ENCODE measurements at places on chromosomes 2 and 18.

DNA sequence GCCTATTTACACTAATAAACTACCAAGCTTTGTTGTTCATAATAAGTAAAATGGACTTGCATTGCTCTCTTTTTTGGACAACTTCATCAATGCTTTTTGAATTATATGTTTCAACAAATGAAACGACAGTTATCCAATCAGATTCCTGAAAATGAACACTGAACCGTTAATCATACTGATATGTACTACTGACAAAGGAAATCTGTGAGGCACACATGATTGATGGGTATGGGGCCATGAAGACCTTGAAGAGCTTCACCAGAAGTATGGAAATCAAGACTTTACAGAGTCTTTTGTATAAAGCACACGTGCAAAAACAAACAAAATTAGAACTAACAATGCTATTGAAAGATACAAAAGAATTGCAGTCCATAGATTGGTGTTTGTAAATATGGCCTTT, 51.2 kb downstream of the HNMT start:
- no peak for DNase-seq

DNA sequence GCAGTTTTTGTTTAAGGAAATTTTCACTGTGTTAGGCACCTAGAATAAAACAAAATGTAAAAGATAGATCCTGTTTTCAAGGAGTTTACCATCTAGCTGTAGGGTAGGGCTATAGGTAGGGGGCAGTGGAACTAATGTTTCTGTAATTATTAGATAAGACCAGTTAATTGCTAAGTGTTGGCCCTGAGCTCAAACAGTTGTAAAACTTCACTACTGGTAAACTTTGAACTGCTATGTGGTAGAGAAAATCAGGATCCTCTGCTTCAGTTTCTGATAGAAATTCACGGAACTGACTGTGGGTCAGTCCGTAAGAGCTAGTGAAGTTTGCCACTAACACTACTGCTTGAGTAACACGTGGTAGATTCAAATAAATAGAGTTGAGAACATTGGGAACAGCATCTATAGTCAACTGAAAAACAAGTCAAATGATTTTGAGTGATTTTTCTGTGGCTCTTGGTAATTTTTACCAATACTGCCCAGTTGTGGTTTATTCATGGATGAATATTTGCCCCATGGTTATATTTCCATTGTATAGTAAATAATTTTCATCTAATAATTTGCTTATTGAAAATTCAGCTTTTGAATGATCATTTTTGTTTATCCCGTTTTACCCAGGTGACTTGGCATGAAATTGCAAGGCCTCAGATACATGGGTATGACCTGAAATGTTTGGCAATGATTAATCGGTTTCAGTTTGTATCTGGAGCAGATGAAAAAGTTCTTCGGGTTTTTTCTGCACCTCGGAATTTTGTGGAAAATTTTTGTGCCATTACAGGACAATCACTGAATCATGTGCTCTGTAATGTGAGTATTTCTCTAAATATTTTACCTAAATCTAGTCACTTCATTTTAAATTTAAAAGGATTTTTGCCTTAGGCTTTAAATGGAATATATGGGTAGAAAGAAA, 26.4 kb downstream of the ELP2 start:
- no peak for DNase-seq

- DNase-seq, result no peak
Observed at GRCh38 chr2:164024396-164024795, 288.6 kb upstream of the FIGN start.

DNA sequence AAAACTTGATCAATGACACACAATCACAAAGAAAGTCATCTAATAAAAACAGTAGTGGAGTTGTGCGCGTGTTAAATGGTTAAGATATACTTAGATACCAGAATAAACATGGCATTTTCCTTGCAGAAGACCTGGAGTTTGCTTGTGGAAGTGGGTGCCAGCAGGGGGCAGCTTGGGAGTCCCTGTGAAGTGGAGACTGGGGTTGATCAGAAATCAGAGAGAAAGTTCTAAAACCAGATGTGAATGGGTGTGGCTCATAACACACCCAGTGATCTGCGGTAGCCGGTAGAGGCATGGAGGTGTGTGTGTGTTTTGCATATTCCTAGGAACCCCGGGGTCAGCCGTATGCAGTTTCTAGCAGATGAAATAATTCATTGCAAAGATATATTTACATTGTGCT, 300.1 kb upstream of the TRIB2 start:
- DNase-seq, result no peak

DNA sequence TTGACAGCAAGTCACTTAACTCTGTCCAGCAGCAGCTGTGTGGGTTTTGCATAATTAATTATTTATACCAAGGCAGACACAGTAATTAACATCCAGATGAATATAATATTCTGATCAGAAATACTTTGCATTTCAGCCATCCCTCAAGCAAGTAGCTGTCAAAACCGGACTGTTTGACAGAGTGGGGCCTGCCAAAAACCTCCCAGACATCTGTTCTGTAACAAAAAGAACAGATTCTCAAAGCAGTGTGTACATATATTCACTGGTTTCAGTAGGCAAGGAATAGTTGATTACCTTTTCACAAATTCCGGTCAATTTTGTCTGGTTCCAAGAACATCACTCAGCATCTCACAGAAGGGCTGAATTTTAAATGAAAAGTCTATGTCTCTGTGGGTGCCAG, 291.6 kb downstream of the CMPK2 start:
- no peak for DNase-seq

GRCh38 chr2:201257381-201257955, 2.9 kb upstream of the CASP8 start:
- DNase-seq, result no peak

GRCh38 chr2:144354953-144355352, 165.0 kb downstream of the ZEB2 start:
- no peak for DNase-seq

DNA sequence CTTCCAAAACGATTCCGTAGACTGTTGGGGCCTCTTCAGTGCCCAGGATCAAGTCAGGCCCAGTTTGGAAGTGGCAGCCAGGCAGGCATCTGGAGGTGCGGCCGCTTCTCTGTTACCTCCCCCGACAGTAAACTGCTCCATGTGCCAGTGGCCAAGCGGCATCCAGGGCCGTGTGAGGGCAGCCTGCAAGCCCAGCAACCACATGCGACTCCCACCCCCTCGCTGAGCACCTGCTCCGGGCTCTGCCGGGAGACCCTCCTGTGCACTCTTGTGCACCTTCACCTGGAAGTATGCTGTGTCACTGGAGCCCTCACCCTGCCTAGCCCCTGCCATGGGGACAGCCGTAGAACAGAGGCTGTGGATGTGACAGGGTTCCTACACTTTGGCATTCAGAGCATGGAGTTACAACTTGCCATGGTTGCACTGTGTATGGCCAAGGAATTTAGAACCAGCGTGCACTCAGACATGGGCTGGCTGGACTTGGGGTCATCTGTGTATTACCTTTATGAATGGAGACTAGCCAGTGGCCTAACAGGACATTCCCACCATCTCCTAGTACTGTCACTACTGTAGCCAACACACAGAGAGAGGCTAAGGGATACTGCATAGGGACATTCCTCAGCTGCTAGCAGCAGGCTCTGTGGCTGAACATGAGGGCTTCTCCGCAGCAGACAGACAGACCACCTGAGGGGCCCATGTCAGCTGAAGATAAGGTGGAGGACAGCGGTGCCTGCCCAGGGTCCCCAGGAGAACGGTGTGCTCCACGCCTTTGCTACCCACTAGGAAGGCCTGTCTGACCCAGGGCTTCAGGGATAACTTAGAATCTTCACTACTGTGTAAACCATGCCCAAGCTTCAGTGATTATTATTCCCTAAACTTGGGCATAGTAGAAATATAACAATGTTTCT, 25.0 kb upstream of the FAHD2A start:
- no peak for DNase-seq

DNA sequence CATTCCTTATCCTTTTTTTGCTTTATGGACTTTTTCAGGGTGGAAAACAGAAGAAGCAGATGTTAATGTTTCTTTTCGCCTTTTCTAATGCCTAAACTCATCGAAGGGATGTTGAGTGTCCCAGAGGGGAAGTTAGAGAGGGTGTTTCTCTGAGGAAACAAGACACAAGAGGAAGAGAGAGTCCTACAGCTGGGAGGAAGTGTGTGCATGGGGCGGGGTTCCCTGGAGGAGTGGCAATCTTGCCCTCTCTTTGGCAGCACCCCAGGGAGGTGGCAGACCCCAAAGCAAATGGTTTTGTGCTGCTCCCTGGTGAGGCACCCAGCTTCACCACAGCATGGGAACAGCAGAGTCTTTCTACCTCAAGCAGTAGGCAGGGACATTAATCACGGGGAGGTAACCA, 377.6 kb downstream of the RND3 start:
- no peak for DNase-seq

DNA sequence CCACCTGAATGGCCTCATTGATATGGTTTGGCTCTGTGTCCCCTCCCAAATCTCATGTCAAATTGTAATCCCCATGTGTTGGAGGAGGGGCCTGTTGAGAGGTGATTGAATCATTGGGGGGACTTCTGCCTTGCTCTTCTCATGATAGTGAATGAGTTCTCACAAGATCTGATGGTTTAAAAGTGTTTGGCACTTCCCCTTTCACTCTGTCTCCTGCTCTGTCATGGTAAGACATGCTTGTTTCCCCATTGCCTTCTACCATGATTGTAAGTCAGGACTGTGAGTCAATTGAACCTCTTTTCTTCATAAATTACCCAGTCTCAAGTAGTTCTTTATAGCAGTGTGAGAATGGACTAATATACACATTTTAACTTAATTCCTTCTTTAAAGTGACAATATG, 146.8 kb upstream of the KCNJ3 start:
- DNase-seq, result no peak

GRCh38 chr2:69242651-69243051, 144.4 kb downstream of the GFPT1 start:
- no peak for DNase-seq

- no peak for DNase-seq
Observed at GRCh38 chr2:231161252-231161839, 36.5 kb upstream of the HTR2B start.

DNA sequence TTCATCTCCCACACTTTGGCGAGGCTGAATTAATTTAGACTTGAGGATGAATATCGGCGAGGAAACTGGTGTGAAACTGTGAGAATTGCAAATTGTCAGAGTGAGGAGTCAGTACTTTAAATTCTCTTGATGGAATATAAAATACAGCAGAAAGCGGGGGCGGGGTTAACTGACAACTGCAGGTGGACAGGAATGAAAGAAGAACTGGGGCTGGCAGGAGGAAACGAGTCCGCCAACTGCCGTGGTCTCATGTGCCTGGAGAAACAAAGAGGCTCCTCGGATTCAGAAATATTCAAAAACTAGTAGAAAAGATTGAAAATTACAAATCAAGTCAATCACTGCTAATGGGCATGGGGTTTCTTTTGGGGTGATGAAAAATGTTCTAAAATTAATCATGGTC, 44.3 kb downstream of the MOGAT1 start:
- no peak for DNase-seq

GRCh38 chr2:138009622-138010021, 45.3 kb downstream of the HNMT start:
- DNase-seq, result no peak

DNA sequence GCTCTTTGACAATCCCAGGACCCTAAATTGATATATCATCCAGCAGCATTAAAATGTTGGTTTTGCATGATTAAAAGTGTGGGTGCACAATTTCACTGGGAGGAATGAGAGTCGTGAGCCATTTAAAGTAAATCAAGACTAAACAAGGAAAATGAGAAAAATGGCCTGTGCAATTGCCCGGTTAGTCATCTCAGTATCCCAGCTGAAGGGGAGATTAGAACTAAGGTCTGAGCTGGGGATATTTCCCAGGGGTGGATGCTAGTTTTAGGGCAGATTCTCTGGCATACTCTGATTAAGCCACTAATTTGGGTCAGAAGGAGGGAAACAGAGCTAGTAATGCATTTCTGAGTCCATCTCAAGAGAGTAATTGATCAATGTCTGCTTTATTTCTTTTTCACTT, 177.2 kb downstream of the EN1 start:
- DNase-seq, result no peak

DNA sequence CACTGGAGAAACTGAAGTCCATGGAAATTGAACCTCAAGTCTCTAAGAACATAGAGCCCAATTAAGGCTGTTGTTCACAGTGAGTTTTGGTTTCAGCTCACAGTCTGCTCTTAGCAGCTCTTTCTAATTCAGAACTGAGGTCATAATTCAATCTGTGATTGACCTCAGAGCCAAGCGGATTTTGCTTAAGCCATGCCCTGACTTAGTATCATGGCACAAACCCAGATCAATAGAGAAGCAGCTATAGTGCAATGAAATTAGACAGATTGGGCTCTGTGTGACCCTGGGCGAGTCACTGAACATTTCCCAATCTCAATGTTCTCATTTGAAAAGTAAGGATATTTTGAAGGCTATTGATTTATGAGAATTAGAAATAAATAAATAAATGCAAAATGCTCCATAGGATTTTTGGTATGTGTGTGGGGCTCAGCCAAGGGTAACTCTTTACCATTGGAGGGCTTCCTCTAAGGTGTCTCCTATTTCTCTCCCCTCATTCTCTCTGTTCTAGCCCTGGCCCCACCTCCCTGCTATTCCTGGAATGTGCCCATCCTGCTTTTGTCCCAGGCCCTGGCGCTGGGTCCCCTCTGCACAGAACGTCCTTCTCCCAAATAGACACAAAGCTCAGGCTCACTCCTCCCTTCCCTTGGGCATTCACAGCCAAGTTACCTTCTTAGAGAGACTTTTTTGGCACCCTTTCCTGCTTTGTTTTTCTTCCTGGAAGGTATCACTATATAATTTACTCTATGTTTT, 239.6 kb downstream of the LPIN1 start:
- DNase-seq, result no peak

- DNase-seq, result no peak
Observed at GRCh38 chr2:241905716-241906377, 36.3 kb downstream of the RTP5 start.

DNA sequence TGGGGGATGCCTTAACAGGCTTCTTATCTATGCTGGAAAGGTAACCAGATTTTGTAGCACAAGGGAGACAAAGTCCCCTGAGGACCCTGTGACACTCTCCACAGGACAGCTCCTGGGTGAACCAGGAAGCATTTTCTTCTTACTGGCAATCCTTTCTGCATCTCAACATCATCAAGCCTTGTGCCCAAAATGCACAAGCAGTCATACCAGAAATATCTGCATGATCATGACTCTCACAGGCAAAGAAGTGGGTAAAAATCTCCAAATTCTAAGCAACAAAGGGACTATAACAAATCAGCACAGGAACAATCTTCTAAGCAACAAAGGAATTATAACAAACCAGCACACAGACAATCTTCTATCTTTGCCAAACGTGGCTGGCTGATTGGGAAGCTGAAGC, 99.1 kb upstream of the CD226 start:
- DNase-seq, result no peak

- DNase-seq, result no peak
Observed at GRCh38 chr2:72457801-72458516, 310.3 kb upstream of the CYP26B1 start.

Measured in NCI-H748 treated with DMSO at 0.1 percent for 48 hours (cell line).